ENCODE measurements at places on chromosomes 6 and 20.

DNA sequence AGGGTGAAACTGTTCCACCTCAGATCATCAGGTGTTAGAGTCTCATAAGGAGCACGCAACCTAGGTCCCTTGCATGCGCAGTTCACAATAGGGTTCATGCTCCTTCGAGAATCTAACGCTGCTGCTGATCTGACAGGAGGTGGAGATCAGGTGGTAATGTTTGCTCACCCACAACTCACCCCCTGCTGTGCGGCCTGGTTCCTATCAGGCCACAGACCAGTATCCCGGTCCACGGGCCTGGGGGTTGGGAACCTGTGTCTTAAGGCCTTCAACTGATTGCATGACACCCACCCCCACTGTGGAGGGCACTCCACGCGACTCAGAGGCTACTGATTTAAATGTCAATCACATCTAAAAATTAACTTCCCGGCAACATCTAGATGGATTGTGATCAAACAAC lies 411.2 kb upstream of the SULF2 start:
- H3K4me3 ChIP-seq, result no peak overlapping the region
- no peak overlapping the region for H3K27ac ChIP-seq
- H3K4me1 ChIP-seq, result no peaks in the 10 kb centered on the region

- peak overlapping the region; percentile 97 for H3K4me3 ChIP-seq
- H3K27me3 ChIP-seq, result no peaks in the 10 kb centered on the region
- DNase-seq, result peak; percentile 56
Observed at GRCh38 chr6:42049948-42050296, 402 bp upstream of the TAF8 start.

GRCh38 chr6:135722679-135723078 lies 128.8 kb upstream of the PDE7B start:
- no peaks in the 10 kb centered on the region for H3K27me3 ChIP-seq
- no peaks in the 10 kb centered on the region for H3K36me3 ChIP-seq
- no peak overlapping the region for H3K27ac ChIP-seq
- H3K4me3 ChIP-seq, result no peak overlapping the region
- no peak for DNase-seq

DNA sequence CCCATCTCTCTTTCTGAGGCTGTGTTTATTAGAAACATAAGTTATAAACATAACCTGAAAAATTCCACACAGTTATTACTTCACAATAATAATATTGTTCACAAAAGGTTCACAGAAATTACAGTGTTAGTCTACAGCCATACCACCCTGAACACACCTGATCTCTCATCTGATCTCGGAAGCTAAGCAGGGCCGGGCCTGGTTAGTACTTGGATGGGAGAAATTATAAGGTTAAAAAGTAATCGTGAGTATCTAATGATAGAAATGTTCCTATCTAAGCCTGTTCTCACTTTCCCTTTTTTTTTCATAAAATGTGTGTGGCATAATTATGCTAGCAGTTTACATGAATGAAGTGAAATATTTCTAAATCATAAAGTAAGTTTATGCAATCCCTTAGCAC lies 647.8 kb downstream of the TBC1D32 start:
- H3K27ac ChIP-seq, result no peak overlapping the region
- H3K36me3 ChIP-seq, result no peaks in the 10 kb centered on the region
- DNase-seq, result no peak
- H3K4me3 ChIP-seq, result no peak overlapping the region
- no peaks in the 10 kb centered on the region for H3K4me1 ChIP-seq

DNA sequence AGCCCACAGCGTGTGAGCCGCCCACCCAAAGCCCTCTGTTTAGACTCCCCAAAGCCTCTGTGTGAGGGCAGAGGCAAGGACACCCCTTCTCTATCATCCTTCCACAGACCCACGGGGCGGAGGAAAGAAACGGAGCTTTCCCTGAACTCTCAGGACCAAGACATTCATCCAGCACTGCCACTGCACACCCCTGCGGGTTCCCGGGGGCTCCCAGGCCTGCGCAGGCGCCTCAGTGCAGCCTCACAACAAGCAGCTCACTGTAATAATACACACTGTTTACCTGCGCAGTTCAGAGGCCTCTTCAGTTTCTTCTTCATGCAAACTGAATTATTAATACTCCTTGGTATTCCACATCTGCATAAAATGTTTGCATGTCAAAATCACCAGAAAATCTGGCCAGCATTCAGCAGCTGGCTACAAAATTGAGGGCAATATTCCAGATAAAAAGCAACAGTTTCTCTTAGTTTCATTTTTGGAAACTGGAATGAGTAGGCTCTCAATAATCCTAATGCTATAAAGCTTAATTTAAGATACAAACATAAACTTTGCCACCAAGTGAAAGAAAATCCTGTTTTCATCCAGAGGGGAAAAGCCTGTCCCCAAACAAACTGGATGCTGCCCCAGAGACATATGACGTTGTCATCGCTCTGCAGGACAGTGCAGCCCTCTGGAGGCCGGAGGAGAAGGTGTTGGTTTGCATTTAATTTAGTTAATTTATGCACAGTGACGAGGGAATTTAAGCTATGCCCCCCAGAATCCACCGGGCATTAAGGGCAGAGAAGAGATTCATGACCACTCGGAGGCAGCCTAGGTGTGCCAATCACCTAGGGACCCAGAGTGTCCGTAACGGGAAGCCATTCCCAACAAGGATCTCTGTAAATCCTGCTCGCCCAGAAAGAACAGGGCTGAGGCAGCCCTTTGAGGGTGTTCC lies 45.3 kb downstream of the NINL start:
- no peaks in the 10 kb centered on the region for H3K27me3 ChIP-seq
- no peaks in the 10 kb centered on the region for H3K4me1 ChIP-seq
- DNase-seq, result no peak
- H3K27ac ChIP-seq, result no peak overlapping the region

DNA sequence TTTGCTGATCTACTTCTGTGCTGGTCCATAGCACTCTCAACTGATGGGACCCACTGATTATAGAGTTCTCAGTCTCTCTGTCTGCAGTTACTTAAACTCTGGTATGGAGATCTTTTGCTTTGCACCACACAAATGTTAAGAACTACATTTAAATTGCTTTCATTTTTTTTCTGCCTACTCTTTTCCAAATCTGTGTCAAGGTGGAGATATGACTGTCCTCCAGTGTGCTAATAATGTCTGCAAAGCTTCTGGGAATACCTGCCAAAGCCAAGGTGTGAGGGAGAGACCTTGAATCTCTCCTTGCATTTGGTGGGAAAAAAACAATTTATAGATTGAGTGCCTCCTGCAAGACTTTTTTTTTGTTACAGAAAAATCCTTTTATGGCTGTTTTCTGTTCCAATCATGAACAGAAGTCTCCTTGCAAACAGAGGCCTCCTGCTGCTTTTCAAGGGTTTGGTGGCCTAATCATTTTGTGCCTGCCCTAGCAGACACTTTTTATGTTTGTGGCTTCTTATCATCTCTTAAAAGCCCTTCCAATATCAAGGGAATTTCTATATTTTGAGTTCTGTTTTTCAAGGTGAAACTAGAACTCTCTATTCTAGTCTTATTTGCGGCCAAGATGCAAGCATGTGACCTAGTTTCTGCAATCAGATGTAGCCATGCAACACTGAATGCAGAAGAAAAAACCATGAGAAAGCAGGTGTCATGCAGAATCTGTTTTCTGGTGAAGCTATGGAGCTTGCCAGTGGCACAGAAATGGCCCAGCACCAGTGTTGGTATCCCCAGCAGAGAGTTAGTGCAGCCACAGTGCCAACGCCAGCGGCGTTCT lies 23.2 kb upstream of the AKIRIN2 start:
- H3K27me3 ChIP-seq, result no peaks in the 10 kb centered on the region
- H3K4me1 ChIP-seq, result peaks cover 18% of the 10 kb centered on the region
- no peak overlapping the region for H3K27ac ChIP-seq

DNA sequence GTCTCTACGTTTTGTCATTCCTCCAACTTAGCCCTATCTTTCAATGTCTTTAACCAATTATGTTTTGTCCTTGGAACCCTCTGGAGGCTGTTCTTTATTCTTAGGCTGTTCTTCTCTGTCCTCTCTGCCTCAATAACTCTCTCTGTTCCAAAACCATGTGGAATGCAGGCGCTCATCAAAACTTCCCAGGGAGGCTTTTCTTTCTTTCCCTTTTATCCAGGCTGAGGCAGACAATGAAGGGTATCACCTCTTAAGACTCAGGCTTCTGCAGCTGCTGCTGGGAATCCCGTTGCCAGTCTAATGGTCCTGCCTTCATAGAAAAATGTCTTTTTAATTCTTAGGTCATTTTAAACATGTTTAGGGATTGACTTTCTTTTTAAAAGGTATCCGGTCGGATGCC lies 544.7 kb downstream of the CDH26 start:
- H3K4me3 ChIP-seq, result no peak overlapping the region
- no peak overlapping the region for H3K27ac ChIP-seq
- H3K36me3 ChIP-seq, result no peaks in the 10 kb centered on the region
- no peaks in the 10 kb centered on the region for H3K4me1 ChIP-seq
- no peaks in the 10 kb centered on the region for H3K27me3 ChIP-seq

DNA sequence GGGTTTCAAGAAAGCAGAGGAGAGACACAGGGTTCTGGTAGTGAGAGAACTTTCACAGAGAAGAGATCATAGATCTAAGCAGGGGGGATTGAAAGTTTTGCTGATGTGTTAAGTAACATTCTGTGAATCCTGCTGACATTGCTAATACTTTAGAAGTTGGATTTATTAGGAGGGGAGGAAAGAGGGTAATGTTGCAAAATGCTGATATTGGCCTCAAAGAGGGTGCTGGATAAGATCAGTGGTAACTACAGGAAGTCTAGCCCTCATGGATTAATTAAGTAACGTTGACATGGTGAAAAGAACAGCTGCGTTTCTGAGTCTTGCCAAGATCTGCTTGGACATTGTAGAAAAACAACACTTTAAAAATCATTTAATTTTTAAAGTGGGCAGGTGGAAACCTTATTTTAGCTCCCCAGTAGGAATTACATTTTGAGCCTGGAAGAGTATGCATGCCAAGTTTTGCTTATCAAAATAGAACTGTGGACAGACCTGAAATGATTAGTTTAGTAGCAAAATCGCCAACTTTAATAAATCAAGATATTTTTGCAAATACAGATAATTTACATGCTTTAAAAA lies 606.0 kb upstream of the HTR1E start:
- H3K4me3 ChIP-seq, result no peak overlapping the region
- DNase-seq, result no peak
- no peaks in the 10 kb centered on the region for H3K27me3 ChIP-seq
- no peak overlapping the region for H3K27ac ChIP-seq
- H3K4me1 ChIP-seq, result no peaks in the 10 kb centered on the region
- H3K36me3 ChIP-seq, result no peaks in the 10 kb centered on the region

GRCh38 chr20:266596-267562 lies 9.4 kb downstream of the DEFB132 start:
- no peaks in the 10 kb centered on the region for H3K36me3 ChIP-seq
- H3K4me1 ChIP-seq, result peaks cover 10% of the 10 kb centered on the region
- H3K27ac ChIP-seq, result no peak overlapping the region
- DNase-seq, result peak; percentile 93

- no peaks in the 10 kb centered on the region for H3K27me3 ChIP-seq
- H3K4me1 ChIP-seq, result peaks cover 47% of the 10 kb centered on the region
- peak; percentile 70 for DNase-seq
- peak overlapping the region; percentile 81 for H3K4me3 ChIP-seq
Observed at GRCh38 chr6:36131511-36132245, 1.4 kb downstream of the MAPK13 start.

DNA sequence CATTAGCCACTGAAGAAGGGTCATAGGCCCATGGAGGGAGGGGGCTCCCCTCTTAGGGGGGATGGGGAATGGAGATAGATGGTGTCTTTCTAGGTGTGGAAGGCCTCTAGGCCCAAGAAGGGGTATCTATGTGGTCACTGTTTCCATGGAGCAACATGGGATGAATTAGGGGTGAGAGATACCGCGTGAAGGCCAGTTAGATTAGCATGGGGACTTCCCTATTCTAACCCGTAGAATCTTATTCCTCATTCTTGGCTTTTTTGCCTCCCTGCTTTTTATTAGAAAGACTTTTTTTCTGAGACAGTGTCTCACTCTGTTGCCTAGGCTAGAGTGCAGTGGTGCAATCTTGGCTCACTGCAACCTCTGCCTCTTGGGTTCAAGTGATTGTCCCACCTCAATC lies 3.2 kb downstream of the RAB44 start:
- H3K27ac ChIP-seq, result no peak overlapping the region
- no peaks in the 10 kb centered on the region for H3K36me3 ChIP-seq

GRCh38 chr6:155077331-155077730 lies 82.2 kb downstream of the TIAM2 start:
- no peak overlapping the region for H3K4me3 ChIP-seq
- DNase-seq, result no peak
- peaks cover 3% of the 10 kb centered on the region for H3K27me3 ChIP-seq
- peaks cover 21% of the 10 kb centered on the region for H3K4me1 ChIP-seq
- H3K27ac ChIP-seq, result no peak overlapping the region
- H3K36me3 ChIP-seq, result no peaks in the 10 kb centered on the region

DNA sequence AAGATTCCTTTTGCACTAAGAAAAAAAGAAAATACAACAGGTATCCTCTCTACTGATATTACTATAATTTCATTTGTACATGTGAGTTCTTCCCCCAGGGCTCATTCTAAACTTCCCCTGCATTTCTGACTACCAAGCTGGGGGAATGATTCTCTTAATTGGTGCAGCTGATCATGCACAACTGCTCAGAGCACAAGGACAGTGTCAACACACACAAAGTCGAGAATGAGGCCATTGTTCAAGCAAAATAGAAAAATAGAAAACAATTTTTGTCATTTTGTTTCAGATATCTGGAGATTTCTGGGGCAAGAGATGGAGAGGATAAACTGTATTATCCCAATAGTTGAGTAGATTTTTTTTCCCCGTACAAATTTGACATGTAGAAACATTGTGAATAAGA lies 236.3 kb downstream of the HAO1 start:
- H3K4me3 ChIP-seq, result no peak overlapping the region
- H3K4me1 ChIP-seq, result no peaks in the 10 kb centered on the region
- no peaks in the 10 kb centered on the region for H3K27me3 ChIP-seq
- H3K36me3 ChIP-seq, result no peaks in the 10 kb centered on the region

DNA sequence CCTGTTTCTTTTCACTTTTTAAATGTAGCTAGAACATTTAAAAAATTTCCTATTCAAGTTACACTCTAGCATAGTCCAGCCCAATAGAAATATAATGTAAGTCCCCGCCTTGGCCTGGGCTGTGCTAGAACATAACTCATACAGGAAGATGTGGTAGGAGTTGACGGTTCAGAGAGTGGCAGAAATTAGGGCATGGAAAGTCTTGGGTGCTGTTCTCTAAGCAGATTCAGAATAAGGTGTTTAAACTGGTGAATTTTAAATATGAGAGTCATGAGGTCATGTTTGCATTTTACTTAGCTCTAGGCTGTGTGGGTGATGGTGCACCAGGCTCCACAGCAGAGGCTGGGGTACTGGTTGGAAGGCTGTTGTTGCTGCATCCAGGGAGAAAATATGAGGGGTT lies 256.5 kb downstream of the FARS2 start:
- DNase-seq, result peak; percentile 50
- peaks cover 15% of the 10 kb centered on the region for H3K36me3 ChIP-seq
- peak overlapping the region; percentile 11 for H3K4me3 ChIP-seq

GRCh38 chr6:33912195-33912594 lies 108.4 kb upstream of the MLN start:
- H3K27ac ChIP-seq, result no peak overlapping the region
- H3K4me1 ChIP-seq, result peaks cover 47% of the 10 kb centered on the region
- H3K27me3 ChIP-seq, result peaks cover 12% of the 10 kb centered on the region
- DNase-seq, result no peak
- H3K4me3 ChIP-seq, result no peak overlapping the region
